ENCODE measurements at places on chromosomes 4 and X.

- no peak for DNase-seq
These were observed 66.0 kb downstream of the MAGEC1 start for GRCh38 chrX:141969706-141970105.

GRCh38 chr4:54061873-54062272 lies 2.5 kb downstream of the CHIC2 start:
- no peak for DNase-seq

- no peak for DNase-seq
These were observed 133.6 kb upstream of the VAMP7 start for GRCh38 chrX:155747520-155747919.

GRCh38 chr4:123415977-123416376 lies 19.4 kb downstream of the SPRY1 start:
- no peak for DNase-seq

DNA sequence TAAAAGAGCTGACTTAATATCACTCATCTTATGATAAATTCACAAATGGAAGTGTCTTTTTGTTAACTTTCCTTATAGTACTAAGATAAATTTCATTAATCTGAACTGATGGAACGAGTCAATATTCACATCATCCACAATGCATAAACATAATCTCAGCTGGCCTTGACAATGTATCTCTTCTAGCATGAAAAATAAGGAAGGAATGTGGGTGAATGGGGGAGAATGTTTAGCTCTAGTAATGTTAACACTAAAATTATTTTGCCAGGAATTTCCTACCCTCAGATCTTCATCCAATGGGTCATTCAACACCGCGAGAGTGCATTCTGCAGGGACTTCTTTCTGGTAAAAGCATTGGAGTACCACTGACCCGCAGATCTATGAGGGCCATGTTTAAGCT lies 15.8 kb downstream of the TRPC3 start:
- no peak for DNase-seq

All from NCI-H524 treated with DMSO at 0.1 percent for 48 hours (cell line).